ENCODE measurements at places on chromosomes 1 and 21.

DNA sequence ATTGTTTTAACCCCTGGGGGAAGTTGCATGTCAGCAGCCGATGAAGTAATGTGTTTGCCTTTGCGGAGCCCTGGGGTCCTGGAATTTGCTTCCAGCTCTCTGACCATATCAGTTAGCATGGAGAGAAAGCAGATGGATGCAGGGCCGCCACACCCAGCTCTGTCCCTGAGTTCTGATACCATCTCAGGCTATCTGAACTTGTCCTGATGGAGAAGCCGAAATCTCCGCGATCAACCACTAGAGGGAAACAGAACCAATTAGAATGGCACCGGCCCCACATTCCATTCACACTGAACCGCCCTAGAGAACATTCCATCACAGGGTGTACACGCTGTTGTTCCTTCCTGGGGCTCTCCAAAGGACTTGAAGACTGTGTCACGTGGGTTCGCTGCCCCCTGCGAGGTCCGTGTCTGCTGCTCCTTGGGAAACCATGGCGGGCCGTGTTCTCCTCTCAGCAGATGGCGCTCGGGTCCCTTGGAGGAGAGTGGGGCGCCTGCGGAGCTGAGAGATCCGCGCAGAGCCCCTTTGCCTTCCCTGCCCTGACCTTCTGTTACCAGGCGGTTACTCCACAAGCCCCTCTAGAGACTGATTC is 75.4 kb downstream of the ABCA4 start:
- peak; percentile 74 for DNase-seq

- DNase-seq, result no peak
Measured at GRCh38 chr1:95954585-95954984, 720.6 kb downstream of the RWDD3 start.

DNA sequence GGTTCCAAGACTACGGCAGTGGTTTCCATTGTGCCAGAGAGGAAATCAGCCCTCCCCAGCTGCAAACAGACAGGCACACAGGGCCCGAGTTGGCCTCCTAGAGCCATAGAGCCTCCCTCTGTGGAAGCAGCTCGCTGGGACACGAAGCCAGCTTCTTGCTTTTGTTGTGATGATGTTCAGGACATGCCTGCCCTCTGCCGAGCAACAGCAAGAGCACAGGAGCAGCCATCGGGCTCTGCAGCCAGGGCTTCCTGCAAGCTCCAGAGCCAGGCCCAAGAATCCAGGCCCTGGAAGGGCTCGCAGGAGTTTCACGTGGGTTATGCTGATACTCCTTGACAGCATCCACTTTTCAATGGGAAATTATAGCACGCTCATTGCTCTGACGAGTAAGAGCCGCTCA is 18.5 kb downstream of the NPHP4 start:
- no peak for DNase-seq

DNA sequence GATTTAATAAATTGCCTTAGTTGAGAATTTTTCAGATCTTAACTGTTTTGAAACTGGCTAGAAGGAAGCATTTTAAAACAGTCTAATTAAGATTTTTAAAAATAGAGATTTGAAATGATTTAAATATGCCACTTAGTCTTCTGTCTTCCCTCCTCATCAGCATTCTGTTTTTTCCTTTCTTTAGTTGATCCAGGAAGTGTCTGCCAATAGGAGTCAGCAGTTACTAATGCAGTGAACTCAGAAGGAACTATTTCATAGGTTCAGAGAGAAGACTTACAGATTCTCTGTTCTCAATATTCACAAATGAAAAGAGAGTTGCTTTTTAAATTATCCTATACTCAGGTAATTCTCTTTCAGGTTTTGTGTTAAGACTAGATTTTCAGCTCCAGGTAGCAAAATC is 84.5 kb downstream of the RPS6KC1 start:
- DNase-seq, result no peak

GRCh38 chr1:161131523-161132409 is 701 bp downstream of the DEDD start:
- no peak for DNase-seq

GRCh38 chr1:233459470-233459945 is 132.0 kb downstream of the MAP3K21 start:
- no peak for DNase-seq

DNA sequence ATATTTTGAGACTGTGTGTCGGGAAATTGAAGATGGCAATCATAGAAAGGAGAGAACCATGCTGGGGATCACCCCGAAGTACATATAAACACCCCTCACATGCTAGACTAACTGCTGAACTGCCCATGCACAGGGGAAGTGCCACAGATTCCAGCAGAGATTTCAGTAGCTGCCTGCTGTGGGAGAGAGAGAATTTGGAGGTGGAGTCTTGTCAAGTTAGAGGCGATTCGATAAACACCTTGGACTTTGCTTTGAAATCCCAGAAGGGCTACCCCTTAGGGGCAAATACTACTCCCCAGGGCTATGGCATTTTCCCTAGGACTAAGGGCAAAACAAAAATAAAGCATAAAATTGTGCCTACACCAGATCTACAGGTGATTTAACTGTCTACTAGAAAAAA is 103.3 kb downstream of the PEX14 start:
- DNase-seq, result no peak

DNA sequence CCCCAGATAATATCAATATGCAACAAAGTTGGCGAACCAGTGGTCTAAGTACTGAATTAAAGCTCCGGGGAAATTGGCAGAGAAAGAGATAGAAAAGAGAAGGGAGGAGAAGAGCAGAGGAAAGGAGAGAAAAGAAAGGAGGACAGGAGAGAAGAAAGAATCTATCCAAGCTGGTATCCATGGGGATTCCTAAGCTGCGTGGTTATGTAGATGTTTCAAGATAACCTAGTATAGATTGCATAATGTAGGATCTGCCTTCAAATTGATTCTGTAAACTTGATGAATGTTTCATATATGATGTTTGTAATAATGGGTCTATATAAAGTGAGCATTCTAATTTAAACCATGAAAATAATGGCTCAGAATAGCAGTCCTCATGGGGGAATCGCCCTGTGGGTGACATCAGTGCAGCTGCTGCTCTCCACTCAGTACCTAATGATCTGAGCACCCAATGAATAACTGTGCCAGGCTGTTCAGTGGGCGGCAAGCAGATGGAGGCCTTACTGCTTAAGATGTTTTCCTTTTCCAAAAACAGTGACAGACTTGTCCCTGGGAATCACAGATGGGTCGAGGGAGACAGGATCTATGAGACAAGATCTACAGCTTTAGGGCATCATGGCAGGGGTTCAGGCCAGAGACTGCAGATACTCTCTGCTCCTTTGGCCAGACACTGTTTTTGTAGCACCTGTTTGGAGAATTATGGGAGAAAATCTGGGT is 78.0 kb downstream of the LAMC2 start:
- DNase-seq, result no peak

GRCh38 chr21:18476639-18477038 is 73.1 kb upstream of the TMPRSS15 start:
- no peak for DNase-seq

- no peak for DNase-seq
Measured at GRCh38 chr1:214164173-214164572, 116.8 kb upstream of the SMYD2 start.

DNA sequence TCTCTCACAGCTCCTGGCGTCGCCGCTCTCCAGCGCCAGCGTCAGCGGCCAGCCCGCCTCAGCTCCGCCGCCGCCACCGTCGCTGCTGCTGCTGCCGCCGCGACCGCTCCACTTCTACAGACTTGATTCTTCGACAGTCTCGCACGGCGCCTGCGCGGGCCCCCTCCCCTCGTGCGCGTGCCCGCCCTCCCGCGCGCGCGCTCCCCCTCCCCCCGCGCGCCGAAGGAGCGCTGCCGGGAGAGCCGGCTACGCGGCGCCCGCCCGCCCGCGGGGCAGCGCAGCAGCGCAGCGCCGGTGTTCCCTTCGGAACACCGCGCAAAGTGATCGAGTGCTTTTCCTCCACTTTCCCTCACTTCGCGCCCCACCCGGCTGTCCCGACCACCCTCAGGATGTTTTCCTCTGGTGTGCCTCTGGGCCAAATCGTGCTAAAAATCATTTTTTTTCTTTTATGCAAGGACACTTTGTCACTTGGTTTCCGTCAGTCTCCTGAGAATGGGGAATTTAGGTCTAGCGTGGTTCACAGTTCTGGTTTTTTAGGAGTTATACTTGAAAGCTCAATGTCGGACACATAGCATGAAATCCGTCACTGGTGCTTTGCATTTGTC is at the start of gene IRF2BP2:
TSS of gene IRF2BP2 (minus strand) at position 118 of the 605 bp plus-strand sequence. CDS start 684 bp downstream, outside the sequence.
- peak; percentile 79 for DNase-seq

DNA sequence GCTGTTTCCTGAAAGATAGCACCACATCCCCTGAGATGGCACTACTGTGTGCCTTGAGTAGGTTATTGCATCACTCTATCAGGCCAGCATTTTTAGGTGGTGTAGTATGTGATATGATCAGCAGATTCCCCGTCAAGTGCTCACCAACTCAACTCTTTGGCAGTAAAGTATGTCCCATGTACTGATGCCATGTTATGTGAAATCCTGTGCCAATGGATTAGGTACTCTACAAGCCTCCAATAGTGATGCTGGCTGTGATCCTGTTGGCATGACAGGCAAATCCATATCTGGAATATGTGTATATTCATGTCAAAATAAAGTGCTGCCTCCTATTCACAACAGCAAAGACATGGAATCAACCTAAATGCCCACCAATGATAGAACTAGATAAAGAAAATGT is 137.2 kb upstream of the CAMK1G start:
- DNase-seq, result no peak

GRCh38 chr1:54667797-54668196 is 26.2 kb downstream of the MROH7 start:
- DNase-seq, result no peak

DNA sequence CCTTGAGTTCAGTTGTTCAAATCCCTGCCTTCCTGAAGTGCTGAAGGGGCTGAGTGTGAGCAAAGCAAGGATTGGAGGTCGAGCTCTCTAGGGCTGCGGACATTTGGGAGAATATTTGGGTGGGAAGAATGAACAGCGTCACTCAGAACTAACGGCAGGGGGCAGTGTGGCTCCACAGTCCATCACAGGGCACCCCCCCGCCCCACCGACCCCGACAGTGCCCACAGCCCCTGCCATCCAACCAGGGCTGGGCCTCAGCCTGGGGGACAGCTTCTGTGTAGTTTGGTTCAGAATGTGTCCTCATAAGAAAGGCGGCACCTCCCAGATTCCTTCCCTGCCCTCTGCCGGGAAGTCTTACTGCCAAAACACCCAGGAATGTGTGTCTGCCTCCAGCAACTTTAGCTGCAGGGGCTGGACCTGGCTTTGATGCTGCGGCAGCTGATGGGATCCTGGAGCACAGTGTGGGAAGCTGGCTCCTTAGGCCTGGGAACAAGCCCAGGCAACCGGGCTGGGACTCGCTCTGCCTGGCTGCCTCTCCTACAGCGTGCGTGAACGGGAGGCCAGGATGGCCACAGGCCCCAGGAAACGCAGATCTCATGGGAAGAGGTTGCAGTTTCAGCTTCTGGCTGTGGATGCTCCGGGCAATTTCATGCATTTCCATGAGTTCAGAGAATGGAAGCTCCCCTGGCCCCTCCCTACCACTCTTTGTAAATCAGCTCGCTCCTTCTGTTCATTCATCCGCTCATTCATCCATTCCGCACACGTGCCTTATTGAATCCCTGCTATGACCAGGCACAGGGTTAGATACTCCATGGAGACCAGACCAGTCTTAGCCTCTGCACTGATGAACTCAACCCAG is 104.9 kb upstream of the TMPRSS2 start:
- DNase-seq, result no peak

DNA sequence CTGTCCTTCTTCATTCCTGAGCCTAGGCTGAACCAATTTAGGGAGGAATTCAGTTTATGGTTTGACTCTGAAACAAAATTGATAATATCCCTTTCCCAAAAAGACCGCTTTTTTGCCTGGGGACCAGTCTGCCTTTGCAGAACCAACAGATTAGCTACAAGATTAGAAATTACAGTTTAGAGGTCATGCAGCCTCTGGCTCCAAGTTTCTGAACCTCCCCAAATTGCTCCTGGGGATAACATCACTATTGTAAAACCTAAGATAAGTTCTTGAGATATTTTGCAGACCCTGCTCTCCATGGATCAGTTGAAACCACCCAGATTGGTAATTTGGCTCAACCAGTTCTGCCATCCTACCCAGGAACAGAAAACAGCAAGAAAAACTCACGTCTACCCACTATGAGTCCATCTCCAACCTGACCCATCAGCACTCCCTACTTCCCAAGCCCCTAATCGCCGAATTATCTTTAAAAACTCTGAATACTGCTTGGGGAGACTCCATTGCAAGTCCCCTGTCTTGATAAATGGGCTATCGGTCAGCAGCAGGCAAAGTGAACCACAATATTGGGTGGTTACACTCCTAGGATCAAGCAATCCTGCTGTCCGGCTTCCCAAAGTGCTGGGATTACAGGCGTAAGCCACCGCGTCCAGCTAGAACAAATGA is 605 bp upstream of the RABGGTB start:
- DNase-seq, result no peak

GRCh38 chr21:37866027-37866426 is 50.2 kb downstream of the KCNJ6 start:
- DNase-seq, result no peak

DNA sequence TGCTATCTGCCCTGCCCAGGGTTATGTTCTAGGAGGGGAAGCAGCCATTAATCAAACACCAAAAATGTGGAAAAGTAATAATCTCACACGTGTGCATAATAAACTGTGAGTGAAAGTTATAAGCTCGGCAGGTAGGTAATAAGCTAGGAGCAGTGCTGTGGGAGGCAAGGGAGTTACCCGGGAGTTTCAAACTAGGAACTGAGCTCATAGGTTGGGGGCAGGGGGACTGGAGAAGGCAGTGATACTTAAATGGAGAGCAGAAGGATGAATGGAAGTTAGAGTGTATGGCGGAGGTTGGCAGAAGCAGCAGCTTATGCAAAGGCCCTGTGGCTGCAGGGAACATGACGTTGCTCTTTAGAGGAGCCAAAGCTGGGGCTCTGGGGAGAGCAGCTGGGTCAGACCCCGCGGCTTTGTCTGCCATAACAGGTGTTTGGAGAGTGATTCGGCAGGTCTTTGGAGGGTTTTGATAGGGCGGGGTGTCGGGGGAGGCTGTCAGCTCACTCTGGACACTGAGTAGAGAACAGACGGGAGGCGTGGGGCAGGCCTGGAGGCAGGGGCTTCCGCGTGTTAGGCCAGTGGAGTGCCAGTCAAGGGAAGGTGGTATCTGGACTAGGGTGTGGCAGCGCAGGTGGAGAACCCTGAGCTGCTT is 20.0 kb downstream of the PTPRF start:
- no peak for DNase-seq

GRCh38 chr1:19621274-19621950 is 22.7 kb upstream of the NBL1 start:
- DNase-seq, result no peak

Data from renal cortex interstitium (tissue), 15 donors.